ENCODE measurements at places on chromosomes 5 and 9.
A peak's percentile ranks its signal among the peaks of the same experiment; 100 is the strongest.

DNA sequence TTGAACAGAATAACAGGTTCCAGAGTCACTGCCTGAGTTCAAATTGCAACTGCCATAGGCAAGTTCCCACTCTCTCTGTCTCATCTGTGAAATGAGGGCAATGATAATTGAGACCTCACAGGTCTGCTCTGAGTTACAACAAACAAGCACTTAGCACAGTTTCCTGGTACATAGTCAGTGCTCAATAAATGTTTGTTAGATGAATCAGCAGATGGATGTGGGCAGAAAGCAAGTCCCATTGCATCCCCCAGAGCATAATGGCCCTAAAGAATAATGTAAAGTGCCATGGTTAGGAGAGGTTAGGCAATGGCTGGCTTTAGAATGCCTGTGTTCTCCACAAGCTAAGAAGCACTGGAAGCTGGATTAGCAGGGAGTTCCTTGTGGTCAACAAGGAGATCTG is 136.5 kb upstream of the LARP1 start:
- DNase-seq = peak; percentile 22

GRCh38 chr9:8424786-8425410 is 625.3 kb upstream of the DMAC1 start:
- DNase-seq = no peak

- DNase-seq = peak; percentile 83
Measured at GRCh38 chr5:34991486-34992238, 56.1 kb downstream of the AGXT2 start.

DNA sequence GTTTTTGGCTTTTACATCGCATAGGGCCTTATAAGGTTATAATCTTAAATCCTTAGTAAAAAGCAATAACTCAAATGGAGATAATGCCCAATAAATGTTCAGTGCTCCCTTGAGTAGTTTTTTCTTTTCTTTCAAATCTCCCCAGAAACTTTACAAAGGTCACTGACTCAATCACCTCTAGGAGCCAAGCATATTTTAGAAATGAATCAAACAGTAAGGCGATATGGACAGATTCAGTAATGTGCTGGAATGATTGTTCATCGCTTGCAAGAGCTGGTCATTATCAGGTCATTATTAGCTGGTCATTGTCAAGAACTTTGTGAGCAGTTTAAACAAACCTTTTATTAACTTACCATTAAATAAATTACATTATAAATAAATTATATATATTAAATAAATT is 130.4 kb upstream of the SLIT3 start:
- peak; percentile 28 for DNase-seq

DNA sequence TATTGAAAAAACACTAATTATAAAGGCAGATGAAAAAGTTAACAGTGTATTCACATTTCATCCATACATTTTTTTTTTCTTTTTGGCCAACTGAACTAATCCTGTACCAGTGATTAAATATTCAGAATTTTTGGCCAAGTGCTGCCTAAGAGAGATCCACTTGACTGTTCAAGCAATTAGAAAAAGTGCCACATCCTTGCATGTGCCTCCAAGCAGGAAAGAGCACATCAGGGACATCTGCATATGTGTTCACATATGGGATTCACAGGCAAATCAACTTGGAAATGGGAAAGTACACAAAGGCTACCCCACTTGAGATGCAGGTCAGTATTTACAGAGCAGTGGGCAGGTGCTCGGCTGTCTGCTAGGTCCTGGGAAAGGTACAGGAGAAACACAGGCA is 163.3 kb upstream of the LHFPL2 start:
- no peak for DNase-seq

DNA sequence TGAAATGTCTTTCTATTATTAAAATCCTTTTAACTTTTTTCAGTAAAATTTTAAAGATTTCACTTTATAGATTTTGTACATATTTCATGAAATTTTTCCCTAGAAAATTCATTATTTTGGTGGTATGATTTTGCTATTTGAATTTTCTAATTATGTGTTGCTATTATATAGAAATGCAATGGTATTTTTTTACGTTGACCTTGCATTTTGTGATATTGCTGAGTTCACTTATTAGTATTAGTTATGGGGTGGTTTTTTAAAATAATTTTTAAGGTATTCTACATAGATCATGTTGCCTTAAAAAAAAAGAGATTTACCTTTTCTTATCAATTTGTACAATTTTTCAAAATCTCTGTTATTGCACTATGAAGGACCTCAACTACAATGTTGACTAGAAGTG is 458.3 kb downstream of the TLE1 start:
- no peak for DNase-seq

DNA sequence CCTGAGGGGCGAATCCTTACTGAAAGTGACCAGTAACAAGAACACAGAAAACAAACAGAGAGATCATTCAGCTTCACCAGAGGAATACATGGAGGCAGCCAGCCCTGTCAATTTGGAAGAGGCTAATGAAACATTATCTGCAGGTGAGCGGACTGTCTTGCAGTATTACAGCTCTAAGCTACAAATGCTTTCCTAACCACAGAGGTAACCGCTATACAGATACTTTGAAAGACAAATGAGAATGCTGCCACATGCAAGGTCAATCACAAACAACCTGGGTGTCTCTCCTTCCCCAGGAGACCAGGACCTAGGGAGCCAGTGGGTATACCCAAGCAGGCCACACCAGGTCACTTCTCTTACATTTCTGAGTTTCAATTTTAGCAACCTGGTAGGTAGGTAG is 30.2 kb downstream of the EFNA5 start:
- no peak for DNase-seq

GRCh38 chr5:178392386-178392785 is 159.8 kb upstream of the PHYKPL start:
- DNase-seq = no peak

DNA sequence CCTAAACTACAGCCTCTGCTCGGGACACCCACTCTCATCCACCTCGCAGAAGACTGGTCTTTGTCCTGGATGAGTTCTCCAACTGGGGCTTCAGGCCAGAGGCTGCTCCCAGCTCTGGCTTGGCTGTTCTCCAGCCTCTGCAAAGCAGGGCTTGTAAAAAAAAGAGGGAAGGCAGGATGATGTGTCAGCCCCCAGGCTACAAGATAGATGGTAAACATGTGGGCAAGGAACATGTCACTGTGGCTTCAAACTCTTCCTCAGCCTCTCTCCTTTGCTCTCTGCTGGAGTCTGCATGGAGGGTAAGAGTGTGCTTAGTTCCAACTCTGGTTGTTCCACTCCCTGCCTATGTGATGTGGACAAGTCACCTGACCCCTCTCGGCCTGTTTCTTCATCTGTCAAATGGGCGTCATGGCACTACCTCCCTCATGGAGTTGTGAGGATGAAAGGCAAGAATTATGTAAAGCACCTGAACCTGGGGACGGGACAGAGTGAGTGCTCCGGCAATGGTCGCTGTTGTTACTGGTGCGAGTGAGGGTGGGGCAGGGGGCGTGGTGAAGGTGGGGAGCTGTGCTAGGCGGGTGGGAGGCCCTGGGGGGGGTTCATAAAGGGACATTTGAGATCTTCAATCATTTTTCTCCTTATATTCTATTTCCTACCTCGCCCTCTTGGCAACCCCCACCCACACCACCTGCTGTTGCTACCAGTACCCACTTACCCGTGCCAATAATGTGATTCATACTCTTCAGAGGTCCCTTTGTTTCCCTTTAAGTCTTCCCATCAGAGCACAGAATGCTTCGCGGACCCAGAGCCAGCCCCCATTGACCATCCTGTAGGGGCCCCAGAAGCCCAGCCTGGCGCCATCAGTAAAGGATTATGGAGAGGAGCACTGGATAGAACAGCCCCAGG is 6.8 kb upstream of the ZNF79 start:
- DNase-seq = peak; percentile 99

- peak; percentile 22 for DNase-seq
Measured at GRCh38 chr9:93501406-93501805, 48.0 kb upstream of the FAM120AOS start.

- DNase-seq = no peak
Measured at GRCh38 chr5:141835928-141836670, 42.1 kb downstream of the PCDH1 start.

- DNase-seq = peak; percentile 12
Measured at GRCh38 chr5:65506961-65507360, 25.2 kb upstream of the ADAMTS6 start.

DNA sequence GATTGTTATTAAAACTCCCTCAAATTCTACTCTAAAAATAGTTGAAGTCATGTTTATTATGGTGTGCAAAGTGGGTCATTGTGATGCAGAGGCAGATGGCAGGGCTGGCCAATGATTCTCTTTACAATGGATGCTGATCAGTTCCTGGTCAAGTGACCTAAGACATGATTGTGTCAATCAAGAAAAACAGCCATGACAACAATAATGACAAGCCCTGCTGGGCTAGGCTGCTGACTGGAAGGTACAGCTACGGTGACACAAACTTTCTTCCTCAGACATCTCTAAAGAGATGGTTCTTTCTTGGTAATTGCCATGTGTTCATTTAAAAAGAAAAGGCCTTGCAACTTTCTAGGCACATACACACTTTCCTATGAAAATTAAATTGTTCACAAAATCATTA is 3.6 kb downstream of the SLC24A2 start:
- DNase-seq = no peak

DNA sequence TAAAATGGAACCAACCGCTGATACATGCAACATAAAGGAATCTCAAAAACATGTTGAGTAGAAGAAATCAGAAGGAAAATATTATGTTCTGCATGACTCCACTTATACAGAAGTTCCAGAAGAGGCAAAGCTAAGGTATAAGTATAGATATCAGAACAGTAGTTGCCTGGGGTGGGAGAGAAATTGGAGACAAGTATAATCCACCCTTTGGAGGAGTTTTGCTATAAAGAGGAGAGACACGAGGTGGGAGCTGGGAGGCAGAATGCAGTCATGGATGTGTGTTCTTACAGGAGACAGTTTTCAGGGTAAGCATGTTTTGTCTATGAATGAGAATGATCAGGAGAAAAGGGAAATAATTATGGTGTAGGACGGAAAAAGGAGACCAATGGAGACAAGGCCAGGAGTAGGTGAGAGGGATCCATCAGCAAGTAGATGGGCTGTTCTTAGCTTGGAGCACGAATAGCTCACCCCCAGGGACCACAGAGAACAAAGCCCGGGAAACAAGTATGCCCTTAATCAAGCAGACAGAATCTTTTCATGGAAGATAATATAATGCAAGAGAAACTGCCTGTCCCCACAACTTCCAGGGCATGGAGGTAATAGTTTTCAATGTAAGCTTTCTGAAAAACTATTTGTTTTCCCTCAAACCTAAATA is 72.2 kb downstream of the MED27 start:
- no peak for DNase-seq

DNA sequence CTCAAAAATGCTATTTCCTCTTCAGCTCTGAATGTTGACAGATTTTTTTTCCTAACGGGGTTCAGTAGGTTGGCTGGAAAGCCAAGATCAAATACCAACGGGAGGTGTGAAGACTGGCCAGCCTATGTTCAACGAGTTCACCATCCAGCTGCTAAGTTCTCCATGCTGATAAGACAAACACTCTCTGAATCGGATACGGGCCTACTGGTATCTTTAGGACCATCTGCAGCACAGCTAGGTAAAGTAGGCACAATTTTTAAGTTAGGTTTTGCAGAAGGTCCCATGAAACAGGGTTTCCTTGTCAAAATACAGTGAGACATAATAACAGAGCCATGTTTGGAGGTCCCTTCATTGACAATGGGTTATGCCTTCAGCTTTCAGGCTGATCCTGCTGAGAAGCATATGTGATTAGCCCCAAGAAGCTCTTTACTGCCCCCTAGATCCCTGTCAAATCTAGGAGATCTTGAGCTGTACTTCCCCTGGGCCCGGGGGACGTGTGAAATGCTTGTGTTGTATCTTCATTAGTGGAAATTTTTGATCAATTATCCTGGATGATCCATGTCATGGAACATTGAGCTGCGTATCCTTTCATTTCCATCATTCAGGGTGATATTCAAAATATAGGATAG is 60.6 kb downstream of the PGM5 start:
- no peak for DNase-seq

- peak; percentile 96 for DNase-seq
Measured at GRCh38 chr5:132736853-132737833, at the start of gene KIF3A. KIF3A (minus strand) TSS chr5:132737546; CDS start chr5:132737419, 127 bp downstream.

DNA sequence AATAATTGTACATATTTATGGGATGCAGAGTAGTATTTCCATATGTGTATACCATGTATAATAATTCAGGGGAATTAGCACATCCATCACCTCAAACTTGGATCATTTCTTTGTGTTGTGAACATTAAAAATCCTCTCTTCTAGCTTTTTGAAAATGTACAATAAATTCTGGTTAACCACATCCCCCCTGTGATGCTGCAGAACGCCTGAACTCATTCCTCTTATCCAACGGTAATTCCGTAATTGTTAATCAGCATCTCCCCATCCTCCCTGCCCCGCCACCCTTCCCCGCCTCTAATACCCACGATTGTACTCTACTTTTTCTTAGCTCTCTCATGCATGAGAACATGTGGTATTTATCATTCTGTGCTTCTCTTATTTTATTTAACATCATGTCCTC is 127.7 kb upstream of the ANKRD55 start:
- peak; percentile 78 for DNase-seq

DNA sequence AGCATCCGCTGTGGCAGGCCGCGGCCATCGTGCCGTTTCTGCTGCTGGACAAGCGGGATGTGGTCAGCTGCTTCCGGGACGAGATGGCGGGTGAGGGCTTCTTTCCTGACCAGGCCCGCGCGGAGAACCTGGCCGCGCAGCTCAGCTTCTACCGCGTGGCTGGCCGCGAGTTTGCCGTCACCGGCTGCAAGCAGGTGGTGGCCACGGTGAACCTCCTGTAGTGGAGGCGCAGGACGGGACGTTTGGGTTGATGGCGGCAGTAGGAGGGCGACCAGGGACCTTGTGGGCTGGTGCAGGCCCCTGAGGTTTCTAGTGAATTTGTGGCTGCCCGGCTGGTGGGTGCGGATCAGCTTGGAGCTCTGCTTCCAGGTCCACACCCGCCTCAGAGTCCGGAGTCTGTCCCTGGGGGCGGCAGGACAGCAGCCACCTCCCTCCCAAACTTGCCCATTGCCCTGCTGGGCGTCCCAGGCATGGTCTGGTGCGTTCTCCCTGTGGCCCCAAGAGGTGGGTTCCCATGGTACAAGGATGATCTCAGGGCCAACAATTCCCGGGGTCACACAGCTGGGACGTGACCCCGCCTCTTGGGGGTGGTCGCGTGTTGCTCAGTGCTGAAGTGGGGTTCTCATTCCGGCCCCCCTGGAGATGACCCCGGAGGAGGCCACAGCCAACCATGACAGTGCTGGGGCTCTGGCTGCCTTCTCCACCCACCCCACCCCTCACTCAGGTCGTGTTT is 2.4 kb downstream of the TOR4A start:
- no peak for DNase-seq

GRCh38 chr5:104612005-104612404 is 1049.4 kb upstream of the NUDT12 start:
- DNase-seq = no peak

Measured in M059J (cell line).